Brain microvascular endothelial cell (primary cell): ENCODE measurements at places on chromosomes 12 and 14.

DNA sequence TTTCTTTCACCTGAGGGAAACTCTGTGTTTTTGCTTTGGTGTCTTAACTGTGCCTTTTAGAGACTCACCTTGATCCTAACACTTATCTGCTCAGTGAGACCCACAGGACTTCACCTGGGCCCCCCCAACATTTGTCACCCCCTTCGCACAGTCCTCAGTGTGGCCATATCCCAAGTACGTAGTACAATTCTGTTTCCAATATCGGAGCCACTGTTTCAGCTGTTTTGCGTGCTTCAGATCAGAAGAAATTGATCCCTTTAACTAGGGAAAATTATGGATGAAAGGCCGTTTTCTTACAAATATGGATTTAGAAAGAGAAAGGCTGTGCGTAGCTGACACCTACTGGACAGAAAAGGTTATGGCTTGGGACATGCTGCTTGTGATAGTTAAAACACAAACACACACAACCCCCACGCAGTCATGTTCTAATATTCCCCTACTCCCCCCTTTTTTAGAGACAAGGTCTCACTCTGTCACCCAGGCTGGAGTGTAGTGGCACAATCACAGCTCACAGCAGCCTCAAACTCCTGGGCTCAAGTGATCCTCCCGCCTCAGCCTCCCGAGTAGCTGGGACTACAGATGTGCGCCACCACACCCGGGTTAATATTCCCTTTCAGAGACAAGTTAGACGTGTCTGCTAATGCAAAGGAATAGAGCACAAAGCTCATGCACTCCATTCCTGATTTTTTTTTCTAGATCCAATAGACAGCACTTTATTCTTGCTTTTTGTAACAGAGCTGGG lies 3.6 kb upstream of the SLC7A8 start:
- DNase-seq, result peak; percentile 65

DNA sequence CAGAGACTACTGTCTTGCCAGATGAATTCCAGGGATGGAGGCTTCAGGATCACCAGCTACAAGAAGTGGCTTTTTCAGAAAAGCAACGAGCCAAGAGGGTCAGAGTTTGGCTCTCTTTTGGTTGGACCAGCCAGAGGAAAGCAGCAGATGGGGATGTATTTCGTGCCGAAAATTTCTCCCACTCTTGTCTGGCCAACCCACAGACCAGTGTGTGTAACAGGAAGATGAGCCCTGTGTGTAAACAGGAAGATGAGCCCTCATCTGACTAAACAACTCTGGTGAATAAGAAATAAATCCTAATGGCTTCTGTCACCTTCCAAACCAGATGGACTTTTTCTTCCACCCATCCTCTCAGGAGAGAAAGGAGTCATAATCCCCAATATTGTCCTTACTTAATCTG lies 13.1 kb downstream of the GPR68 start:
- no peak for DNase-seq

DNA sequence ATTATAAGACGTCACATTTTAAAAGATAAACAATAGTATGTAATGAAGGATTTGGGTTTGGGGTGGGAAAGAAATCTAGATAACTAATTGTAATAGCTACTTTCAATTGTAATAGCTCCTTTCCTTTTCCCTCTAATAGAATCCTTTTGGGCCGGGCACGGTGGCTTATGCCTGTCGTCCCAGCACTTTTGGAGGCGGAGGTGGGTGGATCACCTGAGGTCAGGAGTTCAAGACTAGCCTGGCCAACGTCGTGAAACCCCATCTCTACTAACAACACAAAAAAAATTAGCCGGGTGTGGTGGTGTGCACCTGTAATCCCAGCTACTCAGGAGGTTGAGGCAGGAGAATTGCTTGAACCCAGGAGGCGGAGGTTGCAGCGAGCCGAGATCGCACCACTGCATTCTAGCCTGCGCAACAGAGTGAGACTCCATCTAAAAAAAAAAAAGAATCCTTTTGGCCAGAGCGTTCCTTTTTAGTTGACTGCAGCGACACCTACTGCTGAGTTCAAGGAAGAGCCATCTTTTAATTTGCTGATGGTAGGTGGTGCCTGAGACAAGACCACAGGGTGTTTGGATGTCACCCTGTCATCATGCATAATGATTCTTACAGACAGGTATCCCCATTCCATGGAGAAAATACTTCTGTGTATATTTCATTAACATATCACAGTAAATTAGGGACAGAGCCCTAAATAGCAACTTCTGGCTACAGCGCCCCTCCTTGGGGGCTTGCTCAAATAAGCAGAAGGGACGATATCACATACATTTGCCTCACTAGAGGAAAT lies 79.5 kb downstream of the ARMH4 start:
- peak; percentile 64 for DNase-seq

DNA sequence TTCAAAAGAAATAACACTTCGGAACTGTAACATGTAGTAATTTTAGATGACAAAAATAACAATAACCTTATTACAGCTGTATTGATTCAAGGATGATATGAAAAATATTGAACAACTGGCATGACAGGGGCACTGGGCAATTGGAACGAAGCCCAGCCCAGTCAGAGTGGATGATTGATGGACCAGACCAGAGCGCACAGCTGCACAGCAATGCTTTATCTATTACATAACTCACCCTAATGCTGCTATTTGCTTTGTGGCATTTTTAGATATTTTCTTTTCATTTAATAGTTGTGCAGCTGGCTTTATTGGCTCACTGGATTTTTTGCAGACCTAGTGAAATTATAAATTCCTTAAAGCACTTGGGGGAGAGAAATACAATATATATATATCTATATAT lies 26.9 kb upstream of the FERMT2 start:
- no peak for DNase-seq

DNA sequence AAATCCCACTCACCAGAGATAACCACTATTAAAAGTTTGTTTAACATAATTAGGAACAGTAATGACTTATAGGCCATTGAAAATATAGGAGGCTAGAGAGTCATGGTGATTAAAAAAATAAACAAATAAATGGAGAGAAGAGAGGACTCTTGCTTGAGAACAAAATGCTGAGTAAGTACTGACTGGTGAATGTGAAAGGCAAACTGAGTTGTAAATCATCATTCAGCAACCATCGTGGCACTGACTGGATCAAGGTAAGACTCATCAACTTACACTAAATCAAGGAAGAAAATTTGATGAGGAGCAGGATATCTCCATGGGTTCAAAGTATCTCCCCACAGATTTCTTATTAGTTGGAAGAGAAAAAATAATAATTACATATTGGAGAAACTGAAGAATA lies 14.1 kb upstream of the YBX3 start:
- no peak for DNase-seq

DNA sequence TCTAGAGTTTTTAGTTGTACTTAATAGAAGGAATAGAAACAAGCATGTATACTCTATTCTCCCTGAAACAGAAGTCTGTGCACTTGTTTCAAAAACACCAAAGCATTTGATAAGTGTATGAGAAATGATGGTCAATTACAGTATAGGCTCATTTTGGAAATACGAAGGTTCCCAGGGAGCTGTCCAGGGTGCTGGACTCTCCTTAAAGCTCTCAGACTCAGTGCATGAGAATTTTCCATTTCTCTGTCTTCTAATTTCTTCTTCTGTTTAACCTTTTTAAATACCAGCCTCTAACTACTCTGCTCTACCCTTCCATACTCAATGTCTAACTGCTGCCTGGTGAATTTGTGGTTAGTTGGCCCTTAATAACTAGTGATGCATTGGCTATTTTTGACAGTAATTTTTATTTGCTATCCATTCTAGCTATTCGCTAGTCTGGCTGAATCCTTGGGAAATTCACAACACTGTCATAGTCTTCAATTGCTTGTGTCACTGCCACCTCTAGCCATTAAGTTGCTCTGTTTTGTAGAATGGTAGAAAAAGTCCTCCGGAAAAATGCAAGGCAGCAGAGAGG lies 229.2 kb downstream of the NRXN3 start:
- peak; percentile 7 for DNase-seq

DNA sequence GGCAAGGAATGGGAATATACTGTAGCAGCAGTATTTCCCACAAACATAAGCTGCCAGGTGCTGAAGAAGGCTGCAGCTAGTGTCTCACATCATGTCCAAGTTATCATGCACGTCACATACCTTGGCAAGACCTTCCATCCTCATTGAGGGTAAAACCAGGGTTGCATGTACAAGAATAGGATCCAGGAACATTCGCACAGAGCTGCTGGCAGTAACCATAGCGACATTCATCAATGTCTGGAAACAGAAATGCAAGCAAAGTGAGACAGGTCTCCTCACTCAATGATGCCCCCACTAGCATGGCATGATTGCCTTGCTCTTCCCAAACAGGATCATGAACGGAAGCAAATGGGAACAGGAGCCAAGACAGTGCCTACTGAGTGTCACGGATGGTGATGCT lies 23.8 kb upstream of the TC2N start:
- DNase-seq, result no peak

GRCh38 chr14:69931960-69932359 lies 52.7 kb downstream of the SMOC1 start:
- no peak for DNase-seq

- no peak for DNase-seq
Measured at GRCh38 chr12:58028294-58028693, 86.9 kb downstream of the ATP23 start.

DNA sequence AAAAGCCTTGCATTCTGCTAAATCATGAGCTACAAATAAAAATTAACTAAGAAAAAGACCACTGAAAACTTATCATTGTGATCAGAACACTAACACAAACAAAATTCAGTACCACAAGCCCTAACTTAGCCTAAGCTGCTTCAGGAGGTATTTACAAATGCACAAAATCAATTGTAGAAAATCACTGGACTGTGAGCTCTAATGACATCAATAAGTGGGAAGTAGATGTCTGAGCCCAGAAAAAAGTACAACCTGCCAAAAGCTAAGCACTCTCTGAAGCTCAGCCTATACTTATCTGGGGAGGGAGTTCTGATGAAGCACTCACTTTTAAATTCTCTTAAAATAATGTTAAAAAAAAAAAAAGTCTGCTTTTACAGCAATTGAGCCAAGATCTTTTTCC lies 92.9 kb downstream of the SLCO1B1 start:
- no peak for DNase-seq

GRCh38 chr14:84128050-84128449 lies 1401.9 kb upstream of the FLRT2 start:
- peak; percentile 71 for DNase-seq

- no peak for DNase-seq
Measured at GRCh38 chr14:55025948-55026347, 951 bp downstream of the WDHD1 start.

- DNase-seq, result peak; percentile 63
Measured at GRCh38 chr12:30457621-30458289, 237.9 kb downstream of the IPO8 start.

DNA sequence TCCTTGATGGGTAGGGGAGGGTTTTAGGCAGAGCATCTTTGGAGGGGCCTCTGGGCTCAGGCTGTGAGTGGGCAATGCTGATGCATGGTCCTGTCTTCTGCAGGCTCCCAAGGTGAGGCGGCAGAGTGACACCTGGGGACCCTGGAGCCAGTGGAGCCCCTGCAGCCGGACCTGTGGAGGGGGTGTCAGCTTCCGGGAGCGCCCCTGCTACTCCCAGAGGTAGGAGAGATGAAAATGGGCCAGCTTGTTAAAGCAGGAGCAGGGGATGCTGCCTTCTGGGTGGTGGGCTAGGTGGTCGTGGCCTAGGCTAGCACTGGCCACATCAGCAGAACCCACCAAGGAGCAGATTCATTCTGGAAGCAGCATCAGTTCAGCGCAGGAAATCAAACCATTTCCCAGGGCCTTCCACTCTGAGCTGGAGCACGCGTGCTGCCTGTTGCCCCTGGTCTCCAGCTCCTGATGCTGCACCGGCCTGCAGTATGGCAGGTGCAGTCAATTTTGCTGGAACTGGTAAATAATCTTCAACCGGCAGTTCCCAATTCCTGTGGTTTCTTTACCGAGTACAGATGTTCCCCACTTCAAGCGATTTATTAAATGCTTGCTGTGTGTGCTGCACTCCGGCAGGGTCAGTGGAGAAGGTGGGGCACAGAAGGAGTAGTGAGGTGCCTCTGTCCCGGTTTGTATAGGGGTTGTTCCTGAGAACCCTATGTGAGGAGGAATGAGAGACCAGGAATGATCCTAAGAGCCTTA lies 7.4 kb downstream of the PAPLN start:
- DNase-seq, result no peak

DNA sequence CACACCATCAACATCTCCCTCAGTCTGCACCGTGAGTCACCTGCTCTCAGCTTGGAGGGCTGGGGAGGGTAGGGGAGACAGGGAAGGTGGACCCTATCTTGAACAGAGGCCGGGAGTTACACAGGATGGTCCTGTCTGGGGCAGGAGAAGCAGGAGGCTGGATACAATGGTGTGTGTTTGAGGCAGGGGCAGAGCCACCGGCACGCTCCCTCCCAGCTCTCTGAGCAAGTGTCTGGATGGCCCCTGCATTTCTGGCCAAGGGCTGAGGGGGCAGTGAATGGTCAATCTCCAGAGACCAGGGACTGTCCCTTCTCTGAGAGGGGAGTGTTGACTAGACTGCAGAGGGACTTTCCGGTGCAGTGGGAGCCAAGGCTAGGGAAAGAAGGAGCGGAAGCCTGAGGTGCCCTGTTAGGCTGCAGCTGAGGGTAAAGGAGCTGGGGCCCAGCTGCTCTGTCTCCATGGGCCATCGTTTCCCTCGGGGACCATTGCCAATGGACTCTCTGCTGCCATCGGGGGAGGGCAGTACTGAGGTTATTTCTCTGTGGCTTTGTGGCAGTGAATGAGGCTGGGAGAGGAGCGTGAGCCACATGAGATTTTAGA lies 1.9 kb downstream of the LRP1-AS start:
- no peak for DNase-seq

DNA sequence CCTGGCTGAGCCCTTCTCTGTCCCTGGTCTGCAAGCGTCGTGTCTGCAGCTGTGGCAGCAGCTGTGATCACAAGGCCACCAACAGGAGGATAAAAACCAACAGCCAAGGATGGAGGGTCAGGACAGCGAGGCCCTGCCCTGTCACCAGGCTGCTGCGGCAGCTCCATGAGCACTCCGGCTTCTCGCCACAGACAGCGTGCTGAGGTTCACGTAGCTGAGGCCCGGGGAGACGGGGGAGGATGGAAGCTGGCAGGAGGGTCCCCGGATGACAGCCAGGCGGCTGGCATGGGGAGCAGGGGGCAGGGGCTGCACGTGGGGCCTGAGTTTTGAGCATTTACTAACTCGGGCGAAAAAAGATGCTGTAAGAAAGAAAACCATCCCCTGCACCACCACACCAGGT lies 5.4 kb downstream of the XRCC3 start:
- no peak for DNase-seq

DNA sequence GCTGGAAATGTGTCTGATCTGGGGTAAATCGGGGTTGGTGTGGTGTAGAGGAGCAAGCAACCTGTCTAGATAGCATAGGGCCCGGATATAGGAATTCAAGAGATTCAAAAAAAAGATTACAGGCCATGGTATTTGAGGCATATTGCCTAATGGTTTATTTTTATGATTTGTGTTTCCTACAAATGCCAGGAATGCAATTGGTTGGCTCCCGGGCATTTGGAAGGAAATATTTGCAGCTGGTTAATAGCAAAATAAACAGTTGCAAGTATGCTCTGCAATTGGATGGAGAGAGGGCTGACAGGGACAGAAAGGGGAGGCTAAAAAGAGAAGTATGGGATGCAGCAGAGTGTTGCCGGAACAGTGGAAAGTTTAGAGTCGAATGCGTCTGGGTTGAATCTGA lies 315.6 kb upstream of the ATP2B1 start:
- DNase-seq, result no peak
